ENCODE measurements at places on chromosomes 4 and X. TPM values are rescaled to one million over a fixed set of nuclear protein-coding genes. Genes with fewer than 3 reads are reported as not detected.

Gene BRS3
- not detected for total RNA-seq

Gene RAB39B
- total RNA-seq, result 2.4 TPM

Gene TRIM60
- not detected for total RNA-seq

Gene TMEM150C
- 0.44 TPM for total RNA-seq

Gene GPR78
- total RNA-seq, result 0.62 TPM

Gene G3BP2
- 208 TPM for total RNA-seq

Gene KCND1
- total RNA-seq, result 0.33 TPM

Gene GLRA3
- total RNA-seq, result under 0.01 TPM

Gene DCTD
- total RNA-seq, result 110 TPM

Gene MAGEA12
- total RNA-seq, result not detected

Gene GDPD2
- total RNA-seq, result not detected

Gene MAGEA8
- total RNA-seq, result not detected

Gene FAM47E
- total RNA-seq, result under 0.01 TPM

Gene HNRNPH2
- total RNA-seq, result 104 TPM

Gene ARHGAP4
- 2.7 TPM for total RNA-seq

Gene KLB
- total RNA-seq, result not detected

Gene CNGA1
- not detected for total RNA-seq

Gene CENPVL2
- total RNA-seq, result not detected

Gene EDNRA
- 3.5 TPM for total RNA-seq

Gene FAM9B
- not detected for total RNA-seq

Gene TCEAL7
- total RNA-seq, result 44.3 TPM

Gene VCX3A
- not detected for total RNA-seq

Gene UGT2B11
- not detected for total RNA-seq

Gene GPR143
- not detected for total RNA-seq

Gene MGAT4D
- not detected for total RNA-seq

Gene MAML3
- total RNA-seq, result 2.1 TPM

Gene REPS2
- total RNA-seq, result 0.75 TPM

Gene ARMCX1
- total RNA-seq, result 68.4 TPM

Gene STAG2
- total RNA-seq, result 107 TPM

Gene TIGD2
- total RNA-seq, result 12.5 TPM

Gene SHROOM2
- 0.75 TPM for total RNA-seq

Gene TNMD
- not detected for total RNA-seq

Gene SLIT2
- 97.5 TPM for total RNA-seq

Gene AFF2
- 0.22 TPM for total RNA-seq

Measured in uterine smooth muscle cell (primary cell).